Right ventricle myocardium inferior (tissue), 1 donor: ENCODE measurements at places on chromosomes 5 and 9. TPM values are rescaled to one million over a fixed set of nuclear protein-coding genes. Genes with fewer than 3 reads are reported as not detected.

DNA sequence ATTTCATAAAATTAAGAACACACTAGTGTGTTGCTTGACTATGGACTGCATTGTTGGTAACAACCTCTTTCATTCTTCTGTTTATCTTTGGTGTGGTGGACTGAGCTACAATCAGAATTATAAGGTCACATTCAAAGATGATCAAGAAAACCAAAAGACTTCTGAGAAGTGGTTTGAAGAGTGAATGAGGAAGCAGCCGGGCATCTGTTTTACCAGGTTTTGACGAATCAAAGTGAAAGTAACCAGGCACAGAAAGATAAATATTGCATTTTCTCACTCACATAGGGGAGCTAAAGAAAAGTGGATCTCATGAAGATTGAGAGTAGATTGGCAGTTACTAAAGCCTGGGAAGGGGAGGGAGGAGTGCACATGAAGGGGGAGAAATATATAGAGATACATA is 589.1 kb downstream of the ZNF608 start:
- DNase-seq, result no peak

- no peak for DNase-seq
Measured at GRCh38 chr9:34242830-34243229, 64.0 kb downstream of the UBAP1 start.

FSD1L gene
- 4.5 TPM for total RNA-seq

SPTAN1 gene
- 247 TPM for total RNA-seq

ZFP2 gene
- total RNA-seq, result 0.70 TPM

RASGRF2 gene
- total RNA-seq, result 5.9 TPM
